ENCODE measurements at places on chromosomes 4 and X.

- DNase-seq: no peak
Measured at GRCh38 chr4:121654738-121655137, 42.0 kb downstream of the ANXA5 start.

DNA sequence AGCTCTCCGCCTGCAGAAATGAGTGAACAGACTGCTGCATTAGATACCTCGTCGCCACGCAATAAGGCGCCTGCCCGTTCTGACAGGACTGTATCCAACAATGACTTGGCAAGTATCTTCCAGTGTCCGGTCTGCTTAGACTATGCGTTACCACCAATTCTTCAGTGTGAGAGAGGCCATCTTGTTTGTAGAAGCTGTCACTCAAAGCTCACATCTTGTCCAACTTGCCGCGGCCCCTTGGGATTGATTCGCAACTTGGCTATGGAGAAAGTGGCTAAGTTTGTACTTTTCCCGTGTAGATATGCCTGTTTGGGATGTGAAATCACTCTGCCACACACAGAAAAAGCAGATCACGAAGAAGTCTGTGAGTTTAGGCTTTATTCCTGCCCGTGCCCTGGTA lies 172.0 kb upstream of the MAGEB16 start:
- DNase-seq: no peak

- DNase-seq: no peak
Measured at GRCh38 chr4:69568787-69569186, 70.7 kb downstream of the UGT2A2 start.

- no peak for DNase-seq
Measured at GRCh38 chrX:129808158-129808828, 28.5 kb downstream of the SASH3 start.

DNA sequence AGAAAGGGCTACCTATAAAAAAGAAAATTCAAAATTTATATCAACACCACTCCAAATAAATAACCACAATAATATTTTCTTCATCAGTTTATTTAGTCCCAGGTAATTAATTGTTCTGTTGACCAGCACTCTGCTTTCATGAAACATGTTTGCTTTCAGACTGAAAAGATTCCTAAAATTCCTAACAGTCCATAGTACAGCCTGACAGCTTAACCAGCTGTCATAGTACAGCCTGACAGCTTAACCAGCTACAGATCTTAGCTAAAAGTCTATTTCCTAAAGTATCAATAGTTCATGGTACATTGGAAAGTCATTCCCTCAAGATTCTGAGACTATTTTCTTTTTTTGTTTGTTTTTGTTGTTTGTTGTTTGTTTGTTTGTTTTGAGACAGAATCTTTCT lies 144.1 kb upstream of the DDX53 start:
- DNase-seq: no peak

DNA sequence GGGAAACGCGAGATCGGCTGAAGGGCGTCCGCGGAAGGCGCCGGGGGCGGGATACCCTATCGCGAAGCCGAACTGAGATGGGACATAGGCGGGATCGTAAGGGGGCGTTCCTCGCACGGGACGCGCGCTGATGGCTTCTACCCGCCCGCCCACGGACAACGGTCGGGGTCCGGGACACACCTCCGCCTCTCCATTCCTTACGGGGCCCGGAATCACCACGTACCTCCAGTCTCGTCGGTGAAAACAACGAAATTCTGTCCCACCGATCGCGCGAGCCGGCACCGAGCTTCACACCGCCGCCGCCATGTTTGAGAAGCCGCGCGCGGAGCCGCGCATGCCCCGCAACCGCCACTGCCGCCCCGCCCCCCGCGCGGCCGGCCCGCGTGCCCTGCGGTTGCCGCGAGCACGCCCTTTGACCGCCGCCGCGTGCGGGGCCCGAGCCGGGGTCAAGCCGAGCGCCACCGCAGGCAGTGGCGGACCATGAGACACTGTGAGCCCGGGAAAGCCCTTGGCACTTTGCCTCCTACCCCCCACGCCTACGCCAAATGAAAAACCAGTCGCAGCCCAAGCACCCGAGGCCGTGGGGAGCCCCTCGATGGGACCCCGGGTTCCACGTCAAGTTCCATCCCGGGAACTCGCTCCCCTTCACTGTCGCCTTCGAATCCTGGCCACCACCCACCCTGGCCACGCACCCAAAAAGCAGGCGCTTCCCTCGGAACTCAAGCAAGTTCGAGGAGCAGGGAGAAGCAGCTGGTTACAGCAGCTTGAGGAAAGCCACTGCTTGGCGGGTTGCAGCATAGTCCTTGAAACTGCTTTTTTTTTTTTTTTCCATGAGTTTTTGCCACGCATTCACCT lies at the start of gene SCML2:
TSS of gene SCML2 (minus strand) at position 320 of the 855 bp plus-strand sequence. CDS start 20,617 bp downstream, outside the sequence.
- peak; percentile 50 for DNase-seq

DNA sequence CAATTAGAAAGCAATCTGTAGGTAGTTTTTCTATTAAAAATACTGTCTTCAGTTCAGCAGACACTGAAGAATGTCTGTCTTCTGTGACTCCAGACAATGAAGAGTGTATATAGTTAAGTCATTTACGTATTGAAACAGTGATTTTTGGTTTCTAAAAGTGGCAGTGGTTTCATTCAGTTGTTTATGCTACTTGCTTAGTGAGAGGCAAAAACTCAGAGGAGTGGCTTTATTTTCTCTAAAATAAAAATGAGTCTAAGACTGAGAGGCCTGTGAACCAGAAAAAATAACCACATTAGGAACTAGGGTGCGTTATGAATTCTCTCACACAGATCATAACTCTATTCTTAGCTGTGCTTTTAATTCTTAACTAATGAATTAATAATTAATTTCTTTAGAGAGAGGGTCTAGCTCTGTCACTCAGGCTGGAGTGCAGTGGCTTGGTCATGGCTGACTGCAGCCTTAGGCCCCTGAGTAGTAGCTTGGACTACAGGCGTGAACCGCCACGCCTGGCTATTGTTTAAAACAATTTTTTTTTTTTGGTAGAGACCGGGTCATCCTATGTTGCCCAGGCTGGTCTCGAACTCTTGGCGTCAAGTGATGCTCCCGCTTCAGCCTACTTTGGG lies 31.4 kb downstream of the FREM3 start:
- DNase-seq: no peak

DNA sequence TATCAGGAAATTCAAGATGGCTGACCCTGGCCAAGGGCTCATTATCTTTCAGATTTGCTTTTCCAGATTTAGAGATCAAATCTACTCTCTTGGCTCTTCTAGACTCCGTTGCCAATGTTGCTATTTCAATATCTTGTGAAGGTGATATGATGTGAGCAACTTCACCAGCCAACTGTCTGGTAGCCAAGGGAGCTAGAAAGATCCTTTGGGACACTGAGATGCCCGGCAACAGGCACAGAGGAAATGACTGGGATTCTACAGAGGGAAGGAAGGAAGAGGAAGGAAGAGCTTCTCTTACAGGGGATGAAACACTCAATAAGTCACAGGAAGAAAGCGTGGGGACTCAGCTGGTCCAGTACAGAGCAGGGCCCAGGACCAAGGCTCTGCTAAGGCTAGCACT lies 121.9 kb upstream of the GPC4 start:
- no peak for DNase-seq

GRCh38 chr4:26061248-26061986 lies 147.4 kb downstream of the SMIM20 start:
- DNase-seq: peak; percentile 17

GRCh38 chrX:114619874-114620273 lies 36.0 kb downstream of the HTR2C start:
- DNase-seq: peak; percentile 11

Data from Caco-2 (cell line).